Keratinocyte (primary cell): ENCODE measurements at places on chromosomes 16 and 17.
A peak's percentile ranks its signal among the peaks of the same experiment; 100 is the strongest.

GRCh38 chr16:67783353-67783725 lies 23.0 kb downstream of the RANBP10 start:
- no peak for DNase-seq

DNA sequence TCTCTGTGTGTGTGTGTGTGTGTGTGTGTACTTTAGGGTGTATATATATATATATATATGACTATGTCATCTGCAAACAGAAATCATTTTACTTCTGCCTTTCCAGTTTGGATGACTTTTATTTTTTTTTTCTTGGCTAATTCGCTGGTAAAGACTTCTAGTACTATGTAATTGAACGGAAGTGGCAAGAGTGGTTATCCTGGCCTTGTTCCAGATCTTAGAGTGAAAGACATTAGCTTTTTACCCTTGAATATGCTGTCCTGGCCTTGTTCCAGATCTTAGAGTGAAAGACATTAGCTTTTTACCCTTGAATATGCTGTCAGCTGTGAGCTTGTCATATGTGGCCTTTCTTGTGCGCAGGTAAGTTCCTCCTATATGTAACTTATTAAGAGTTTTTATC lies 72.7 kb upstream of the MYOCD start:
- DNase-seq: no peak

DNA sequence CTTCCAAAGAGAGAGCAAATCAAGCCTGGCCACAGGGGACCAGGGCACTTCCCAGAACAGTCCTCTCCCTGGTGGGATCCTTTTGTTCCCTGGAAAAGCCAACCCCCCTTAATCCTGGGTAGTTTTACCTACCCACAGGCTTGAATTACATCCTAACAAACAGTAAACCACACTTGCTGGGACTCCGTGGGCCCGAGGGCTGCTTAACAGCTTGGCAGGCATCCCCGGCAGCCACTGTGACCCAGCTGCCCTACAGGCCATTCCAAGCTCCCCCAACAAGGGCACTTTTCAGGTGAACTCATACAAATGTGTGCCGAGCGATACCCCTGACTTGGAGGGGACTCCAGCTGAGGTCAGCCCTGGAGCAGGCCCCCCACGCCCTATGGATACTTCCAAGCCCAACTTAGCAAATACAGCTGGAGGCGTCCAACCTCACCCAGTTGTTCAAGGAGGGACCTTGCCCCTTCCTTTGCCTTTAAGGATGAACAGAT lies 26.4 kb downstream of the ADCY9 start:
- no peak for DNase-seq

DNA sequence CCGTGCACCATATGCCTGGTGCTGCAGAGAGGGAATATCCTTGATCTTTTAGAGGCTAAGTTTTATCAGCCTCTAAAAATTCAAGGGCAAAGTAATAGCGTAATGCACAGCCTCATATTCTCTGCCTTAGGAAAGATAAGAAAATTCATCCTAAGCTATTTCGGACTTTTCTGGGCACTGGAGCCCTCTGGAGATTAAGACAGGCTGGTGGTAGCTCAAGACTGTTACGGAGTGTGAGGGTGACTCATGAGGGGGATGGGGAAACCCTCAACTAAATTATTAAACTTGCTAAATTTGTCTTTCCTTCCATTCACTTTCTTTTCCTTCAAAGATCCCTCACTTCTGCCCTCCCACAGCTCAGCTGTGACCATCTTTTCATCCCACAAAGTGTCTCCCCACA lies 73.3 kb downstream of the RPH3AL start:
- no peak for DNase-seq

GRCh38 chr17:79269620-79270019 lies 195.0 kb downstream of the ENGASE start:
- no peak for DNase-seq

DNA sequence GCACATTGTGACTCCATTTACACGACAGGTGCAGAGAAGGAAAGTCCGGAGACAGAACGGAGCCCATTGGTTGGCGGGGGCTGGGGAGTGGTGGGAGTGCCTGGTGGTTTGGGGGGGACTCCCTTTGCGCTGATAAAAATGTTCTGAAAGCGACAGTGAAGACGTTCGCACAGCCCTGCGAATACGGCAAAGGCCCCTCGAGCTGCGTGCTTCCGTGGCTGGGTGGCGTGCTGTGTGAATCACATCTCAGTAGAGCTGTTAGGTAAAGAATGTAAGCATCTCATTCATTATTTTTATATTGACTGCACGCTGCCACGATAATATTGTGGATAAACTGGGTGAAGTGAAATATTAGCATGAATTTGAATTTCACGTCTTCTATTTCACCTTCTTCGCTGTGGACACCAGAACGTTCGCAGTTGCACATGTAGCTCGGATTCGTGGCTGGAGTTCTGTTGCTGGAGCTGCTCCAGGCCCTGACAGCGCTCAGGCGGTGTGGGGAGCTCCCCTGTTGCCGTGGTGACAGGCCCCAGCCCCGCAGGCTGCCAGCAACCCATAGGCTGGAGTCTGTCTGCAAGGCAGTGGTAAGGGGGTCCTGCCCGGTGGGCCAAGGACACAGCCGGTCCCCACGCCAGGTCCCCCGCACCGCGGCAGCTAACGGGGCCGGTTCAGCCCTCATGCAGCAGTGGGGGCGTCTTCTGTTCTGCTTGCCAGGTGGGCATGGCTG lies 44.6 kb downstream of the SOX8 start:
- DNase-seq: no peak

GRCh38 chr16:86826941-86827340 lies 248.6 kb downstream of the FOXL1 start:
- DNase-seq: no peak

DNA sequence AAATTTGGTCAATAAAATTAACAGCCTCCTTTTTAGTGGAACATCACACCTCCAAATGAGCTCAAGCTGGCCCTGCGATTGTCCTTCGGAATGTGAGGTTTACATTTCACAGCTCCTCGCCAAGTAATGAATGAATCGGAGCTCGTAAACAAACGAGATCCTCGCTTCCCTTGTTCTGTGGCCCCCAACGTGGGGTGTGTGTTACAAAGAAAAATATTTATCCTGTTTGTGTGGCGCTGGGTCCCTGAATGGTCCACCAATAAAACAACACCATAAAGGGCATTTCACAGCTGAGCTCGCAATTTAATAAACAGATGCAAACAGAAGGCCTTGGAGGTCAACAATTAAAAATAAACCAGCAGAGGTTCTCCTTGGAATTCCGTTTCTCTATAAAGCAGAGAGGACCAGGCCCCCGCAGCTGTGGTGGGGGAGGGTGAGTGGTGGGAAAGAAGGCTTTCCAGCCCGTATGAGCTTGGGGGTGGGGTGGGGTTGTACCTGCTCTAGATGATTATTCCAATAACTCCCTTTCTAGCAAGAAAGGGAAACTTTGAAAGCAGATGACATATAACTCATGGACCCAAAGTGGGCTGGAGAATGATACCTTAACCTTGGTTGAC lies 393.9 kb upstream of the SALL1 start:
- no peak for DNase-seq

GRCh38 chr16:66359012-66359411 lies 7.5 kb upstream of the CDH5 start:
- DNase-seq: peak; percentile 32

DNA sequence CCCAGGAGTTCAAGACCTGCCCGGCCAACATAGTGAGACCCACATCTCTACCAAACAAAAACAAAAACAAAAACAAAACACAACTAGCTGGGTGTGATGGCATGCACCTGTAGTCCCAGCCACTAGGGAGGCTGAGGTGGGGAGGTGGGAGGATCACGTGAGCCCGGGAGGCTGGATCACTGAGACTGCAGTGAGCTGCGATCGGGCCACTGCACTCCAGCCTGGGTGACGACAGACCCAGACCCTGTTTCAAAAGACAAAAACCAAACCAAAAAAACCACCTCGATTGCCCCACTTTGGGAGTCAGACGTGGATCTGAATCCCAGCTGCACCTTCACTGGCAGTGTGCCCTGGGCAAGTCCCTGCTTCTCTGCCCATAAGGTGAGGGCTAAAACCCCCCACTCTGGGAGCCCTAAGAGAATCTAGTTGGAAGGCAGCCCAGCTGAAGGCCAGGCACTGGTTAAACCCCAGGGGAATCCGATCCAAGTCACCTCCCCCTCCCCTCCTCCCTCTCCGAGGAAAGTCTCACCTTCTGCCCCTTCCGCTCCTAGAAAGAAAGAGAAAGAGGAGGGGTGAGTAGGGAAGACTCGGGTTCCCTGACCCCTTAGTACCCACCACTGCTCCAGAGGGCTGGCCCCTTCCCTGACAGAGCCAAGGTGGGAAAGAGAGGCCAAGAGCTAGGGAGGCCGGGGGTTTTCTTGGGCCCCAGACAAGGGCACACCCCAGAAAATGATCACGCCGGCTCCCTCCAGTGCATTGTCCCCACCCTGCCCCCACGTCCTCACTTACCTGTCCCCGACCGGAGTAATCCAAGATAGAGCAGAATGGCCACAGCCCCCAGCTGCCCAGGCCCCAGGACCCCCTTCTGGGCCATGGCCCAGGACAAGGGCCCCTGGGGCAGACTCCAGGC lies 647 bp downstream of the PRSS8 start:
- no peak for DNase-seq

- no peak for DNase-seq
These were observed 25.0 kb downstream of the FOXK2 start for GRCh38 chr17:82544431-82545070.

DNA sequence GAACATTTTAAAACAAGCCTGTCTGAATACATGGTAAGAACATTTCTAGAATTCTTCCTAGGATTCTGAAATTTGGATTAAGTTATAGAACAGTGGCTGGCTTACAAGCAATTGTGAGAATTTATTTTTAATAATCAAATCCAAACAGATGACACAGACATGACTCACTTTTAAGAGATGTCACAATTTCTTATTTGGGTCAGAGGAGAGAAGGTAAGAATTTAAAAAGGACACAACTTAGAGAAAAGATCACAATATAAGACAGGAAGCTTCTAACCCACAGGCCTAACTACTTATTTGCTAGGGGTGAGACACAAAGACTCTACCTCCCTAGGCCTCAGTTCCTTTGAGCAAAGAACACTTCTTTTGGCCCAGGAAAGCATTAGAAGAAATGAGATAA lies 32.7 kb downstream of the ZZEF1 start:
- DNase-seq: no peak

GRCh38 chr17:79630126-79630525 lies 19.3 kb upstream of the RBFOX3 start:
- no peak for DNase-seq

- DNase-seq: no peak
These were observed 161.8 kb downstream of the RPTOR start for GRCh38 chr17:80706463-80706867.

DNA sequence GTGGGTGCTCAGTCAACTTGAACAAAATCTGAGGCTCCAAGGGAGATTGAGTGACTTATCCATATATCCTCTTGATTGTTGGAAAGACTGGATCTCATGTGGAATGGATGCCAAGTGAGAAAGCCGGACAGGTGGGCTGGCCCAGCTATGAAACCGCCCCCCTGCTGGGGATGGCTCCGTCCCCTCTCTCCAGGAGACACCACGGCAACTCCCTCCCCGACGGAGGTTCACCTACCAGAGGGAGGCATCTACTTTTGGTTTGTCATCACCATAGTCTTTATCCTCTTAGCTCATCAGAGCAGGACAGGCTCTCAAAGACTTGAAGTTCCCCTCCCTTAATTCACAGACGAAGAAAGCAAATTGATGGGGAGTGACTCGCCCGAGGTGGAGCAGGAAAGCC lies 1.8 kb upstream of the ALG1 start:
- no peak for DNase-seq

- no peak for DNase-seq
These were observed 249.4 kb downstream of the SNX29 start for GRCh38 chr16:12225806-12226465.
